Suppressor macrophage treated with lipopolysaccharide for 1 hour (primary cell): ENCODE measurements at places on chromosomes 5 and 9.

- DNase-seq = peak; percentile 85
Measured at GRCh38 chr9:19231126-19231903, 822 bp downstream of the DENND4C start.

- no peak for DNase-seq
Measured at GRCh38 chr5:143187495-143187894, 216.0 kb downstream of the NR3C1 start.

DNA sequence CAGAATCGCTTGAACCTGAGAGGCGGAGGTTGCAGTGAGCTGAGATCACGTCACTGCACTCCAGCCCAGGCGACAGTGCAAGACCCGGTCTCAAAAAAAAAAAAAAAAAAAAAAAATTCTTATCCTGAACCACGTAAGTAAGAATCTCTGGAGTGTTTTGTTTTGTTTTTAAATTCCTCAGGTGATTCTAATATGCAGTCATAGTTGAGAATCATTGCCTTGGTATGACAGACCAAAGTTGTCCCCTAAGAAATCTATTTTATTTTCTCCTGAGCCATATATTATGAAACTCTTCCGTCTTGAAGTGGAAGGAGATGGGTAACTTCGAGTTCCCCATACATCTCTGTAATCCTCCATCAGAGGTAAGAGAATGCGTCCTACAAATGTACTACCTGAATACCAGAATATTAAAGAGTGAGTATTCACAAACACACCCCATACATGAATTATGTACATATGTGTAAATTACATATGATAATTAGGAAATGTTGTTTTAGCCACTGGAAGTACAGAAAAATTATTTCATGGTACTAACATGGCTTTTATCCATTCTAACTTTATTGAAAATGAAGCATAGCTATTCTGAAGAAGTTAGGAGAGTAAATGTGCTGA is 26.7 kb upstream of the SVEP1 start:
- DNase-seq = no peak

- no peak for DNase-seq
Measured at GRCh38 chr9:126565336-126566128, 48.2 kb upstream of the LMX1B start.

- no peak for DNase-seq
Measured at GRCh38 chr9:38281917-38282316, 110.6 kb upstream of the ALDH1B1 start.

- no peak for DNase-seq
Measured at GRCh38 chr5:72224946-72225463, 95.0 kb downstream of the MRPS27 start.

GRCh38 chr5:161775891-161776290 is 72.0 kb upstream of the GABRA1 start:
- no peak for DNase-seq

DNA sequence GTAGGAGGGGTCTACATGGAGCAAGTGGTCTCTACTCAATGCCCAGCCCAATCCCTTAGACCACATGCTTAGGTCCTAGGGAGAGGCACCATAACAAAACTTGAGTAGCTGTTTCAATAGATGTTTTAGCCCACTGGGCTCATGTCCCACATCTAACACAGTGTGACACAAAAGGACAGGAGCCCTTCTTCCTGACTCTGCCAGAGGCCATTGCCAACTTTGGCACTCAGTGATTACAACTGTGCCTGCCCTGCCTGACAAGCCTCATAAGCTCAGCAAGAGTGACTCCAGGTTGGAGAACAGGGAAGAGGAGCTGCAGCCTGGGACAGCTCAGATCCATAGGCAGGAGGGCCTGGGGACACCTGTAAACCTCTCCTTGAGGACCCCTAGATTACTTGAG is 230.8 kb downstream of the ENC1 start:
- DNase-seq = no peak

DNA sequence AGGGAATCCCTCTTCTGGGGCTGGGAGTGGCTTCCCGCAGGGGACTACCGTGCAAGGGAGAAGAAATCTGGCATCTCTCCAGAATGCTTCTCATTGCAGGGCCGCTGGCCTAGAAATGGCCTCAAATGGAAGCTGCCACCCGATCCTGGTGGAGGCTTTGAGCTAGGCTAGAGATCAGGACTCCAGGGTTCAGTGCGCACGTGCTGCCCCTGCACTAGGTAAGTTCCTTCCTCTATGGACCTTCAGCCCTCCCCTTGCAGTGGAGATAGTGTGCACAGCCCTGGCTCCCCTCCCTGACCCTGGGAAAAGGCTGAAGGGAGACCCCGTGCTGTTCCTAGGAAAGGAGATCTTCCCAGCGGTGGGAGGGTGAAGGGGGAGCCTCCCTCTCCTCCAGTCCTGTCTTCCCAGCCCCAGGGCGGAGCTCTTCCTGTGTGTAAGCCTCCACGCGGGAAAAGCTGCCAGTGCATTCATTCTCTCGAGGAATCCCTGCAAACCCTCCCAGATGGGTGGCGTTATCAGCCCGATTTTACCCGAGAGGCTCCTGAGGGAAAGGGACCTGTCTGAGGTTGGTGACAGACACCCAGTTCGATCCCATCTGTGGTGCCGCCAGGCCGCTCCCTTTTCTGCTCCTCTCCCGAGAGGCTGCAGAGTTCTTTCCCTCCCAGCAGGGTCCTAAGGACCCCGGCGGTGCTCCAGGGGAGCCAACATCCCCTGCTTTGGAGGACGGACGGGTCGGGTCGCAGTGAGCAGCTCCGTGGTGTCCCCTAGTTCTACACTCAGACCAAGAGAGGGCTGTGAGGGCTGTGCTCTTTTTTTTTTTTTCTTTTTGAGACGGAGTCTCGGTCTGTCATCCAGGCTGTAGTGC is 1.4 kb upstream of the CERCAM start:
- DNase-seq = peak; percentile 17

DNA sequence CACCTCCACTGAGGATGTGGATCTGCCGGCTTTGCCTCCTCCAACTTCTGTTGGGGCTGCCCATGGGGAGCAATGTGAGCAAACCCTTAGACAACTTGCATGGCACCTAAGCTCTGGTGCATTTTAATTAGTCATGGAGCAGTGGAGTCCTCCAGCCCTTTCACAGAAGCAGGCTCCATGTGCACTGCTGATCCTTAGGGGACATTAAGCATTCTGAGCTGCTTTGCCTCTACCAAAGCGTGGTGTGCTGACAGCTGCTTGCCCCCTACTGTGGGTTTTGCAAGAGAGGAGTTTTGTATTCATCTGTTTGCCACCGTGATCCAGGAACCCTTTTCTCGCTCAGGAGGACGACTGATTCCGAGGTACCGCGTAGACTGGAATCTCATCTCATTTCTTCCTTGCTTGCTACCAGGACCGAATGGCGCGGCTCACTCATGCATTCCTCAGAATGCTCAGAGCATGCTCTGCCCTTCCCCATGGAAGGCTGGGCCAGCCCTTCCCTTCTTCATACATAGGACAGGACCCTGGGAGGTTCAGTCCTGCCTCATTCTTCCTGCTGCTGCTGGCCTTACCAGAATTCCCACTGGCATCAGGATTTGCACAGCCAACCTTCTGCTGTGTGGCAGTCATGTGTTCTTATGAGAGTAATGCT is 432.5 kb downstream of the GADD45G start:
- DNase-seq = no peak

DNA sequence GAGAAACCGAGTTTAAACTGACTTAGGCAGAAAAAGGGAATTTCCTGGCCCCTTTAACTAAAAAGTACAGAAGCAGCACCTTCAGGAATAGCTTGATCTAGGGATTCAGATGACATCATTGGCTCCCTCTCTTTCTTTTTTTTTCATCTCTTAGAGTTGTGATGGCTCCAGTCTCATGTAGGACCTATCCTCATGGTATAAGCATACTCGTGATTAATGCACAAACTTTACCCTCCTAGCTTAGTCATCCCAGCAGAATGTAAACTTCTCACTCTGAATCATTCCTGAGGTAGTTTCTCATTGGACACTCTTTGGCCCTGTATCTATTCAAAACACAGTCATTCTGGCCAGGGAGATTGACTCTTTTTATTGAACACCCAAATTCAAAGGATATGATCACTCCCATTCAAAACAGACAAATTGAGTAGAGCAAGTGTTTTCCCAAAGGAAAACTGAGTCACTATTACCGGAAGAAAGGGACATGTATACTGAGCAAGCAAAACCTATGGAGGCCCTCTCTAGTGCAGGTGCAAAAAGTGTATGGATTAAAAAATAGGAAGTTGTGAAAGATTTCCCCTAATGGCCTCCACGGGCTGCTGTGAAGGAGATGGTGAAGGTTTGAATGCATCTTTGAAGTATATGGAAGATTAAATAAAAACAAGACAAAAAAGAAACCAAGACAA is 27.6 kb upstream of the SMIM23 start:
- DNase-seq = peak; percentile 66

DNA sequence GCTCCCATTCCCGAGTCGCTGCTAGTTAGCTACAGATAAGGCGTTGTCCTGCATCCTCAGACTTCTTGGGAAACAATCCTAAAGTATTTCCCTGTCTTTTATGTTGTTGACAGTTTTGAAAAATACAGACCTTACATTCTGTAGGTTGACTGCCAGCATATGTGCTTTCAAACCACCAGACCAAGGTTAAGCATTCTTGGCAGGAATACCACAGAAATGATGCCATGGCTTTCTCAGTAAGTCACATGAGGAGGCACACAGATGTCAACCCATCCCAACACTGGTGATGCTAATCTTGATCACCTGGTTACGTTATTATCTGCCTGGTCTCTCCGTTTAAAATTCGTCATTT is 871 bp downstream of the GLE1 start:
- no peak for DNase-seq

GRCh38 chr5:174423558-174423957 is 300.8 kb upstream of the MSX2 start:
- no peak for DNase-seq

- DNase-seq = no peak
Measured at GRCh38 chr5:88660947-88661805, 221.8 kb downstream of the MEF2C start.

DNA sequence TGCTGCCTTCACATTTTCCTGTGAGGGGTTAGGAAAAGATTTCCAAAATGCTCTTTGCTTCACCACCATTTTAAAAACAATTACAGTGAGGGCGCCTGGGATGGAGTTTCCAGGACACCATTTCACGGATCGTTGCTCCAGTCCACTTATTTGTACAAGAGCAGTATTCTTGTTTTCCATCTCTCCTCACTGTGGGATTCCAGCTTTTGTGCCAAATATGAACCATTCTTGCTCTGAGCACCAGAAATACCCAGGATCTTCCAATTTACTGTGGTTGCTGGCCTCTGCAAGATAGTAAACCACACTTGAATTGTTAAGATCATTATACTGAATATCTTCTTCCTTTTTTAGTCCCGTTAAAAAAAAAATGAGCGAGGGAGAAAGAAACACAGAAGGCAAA is 899.5 kb downstream of the TLE1 start:
- no peak for DNase-seq

DNA sequence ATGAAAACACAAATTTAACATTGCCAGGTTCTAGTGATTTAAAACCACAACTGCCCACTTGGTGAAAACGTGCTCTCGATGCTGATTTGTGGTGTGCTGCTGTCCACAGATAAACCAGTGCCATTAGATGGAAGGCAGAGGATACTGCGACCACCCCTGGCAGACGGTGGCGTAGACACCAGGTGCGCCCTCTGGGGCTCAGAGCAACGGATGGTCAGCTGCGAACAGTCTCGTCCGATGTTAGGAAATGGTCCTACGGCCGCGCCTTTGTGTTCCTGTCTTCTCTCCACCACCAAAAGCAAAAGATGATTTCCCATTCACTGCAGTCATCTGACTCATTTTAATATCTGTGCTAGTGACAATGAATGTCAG is 43.2 kb downstream of the UBE2QL1 start:
- no peak for DNase-seq

DNA sequence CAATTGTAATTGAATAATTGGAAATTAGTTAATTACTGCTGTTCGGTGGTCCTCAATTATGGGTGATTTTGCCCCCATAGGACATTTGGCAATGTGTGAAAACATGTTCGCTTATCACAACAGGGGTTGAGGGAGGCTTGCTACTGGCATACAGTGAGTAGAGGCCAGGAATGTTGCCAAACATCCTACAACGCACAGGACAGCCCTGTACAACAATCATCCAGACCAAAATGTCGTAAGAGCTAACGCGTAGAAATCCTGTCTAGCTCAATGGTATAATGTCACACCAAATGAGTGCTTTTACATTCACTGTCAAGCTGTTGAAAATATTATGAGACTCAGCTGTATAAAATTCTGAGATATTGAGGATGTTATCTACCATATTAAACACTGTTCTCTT is 464.4 kb upstream of the TUSC1 start:
- DNase-seq = no peak

- DNase-seq = peak; percentile 47
Measured at GRCh38 chr5:61319388-61320146, 12.5 kb upstream of the ZSWIM6 start.

- no peak for DNase-seq
Measured at GRCh38 chr9:101229606-101230005, 155.2 kb downstream of the BAAT start.

DNA sequence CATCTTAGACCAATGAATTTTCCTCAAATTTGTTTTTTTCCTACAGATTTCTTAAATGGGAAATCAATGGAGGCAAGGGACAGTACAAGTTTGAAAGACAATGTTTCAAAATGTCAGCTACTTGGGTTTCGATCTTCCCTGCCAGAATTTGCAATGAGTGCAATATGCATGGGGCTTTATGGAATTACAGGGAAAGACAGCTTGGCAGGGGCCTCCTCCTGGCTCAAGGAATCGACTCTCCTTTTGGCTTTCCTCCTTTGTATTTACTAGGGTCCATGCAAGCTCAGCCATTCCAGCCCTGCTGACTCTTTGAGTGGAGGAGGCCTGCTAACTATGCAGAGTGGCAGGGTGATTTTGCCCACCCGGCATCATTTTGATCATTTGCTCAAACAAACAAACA is 63.2 kb downstream of the MED27 start:
- DNase-seq = no peak

- no peak for DNase-seq
Measured at GRCh38 chr9:12785260-12785770, 10.5 kb downstream of the LURAP1L start.

- no peak for DNase-seq
Measured at GRCh38 chr5:148556835-148557234, 97.5 kb downstream of the HTR4 start.

DNA sequence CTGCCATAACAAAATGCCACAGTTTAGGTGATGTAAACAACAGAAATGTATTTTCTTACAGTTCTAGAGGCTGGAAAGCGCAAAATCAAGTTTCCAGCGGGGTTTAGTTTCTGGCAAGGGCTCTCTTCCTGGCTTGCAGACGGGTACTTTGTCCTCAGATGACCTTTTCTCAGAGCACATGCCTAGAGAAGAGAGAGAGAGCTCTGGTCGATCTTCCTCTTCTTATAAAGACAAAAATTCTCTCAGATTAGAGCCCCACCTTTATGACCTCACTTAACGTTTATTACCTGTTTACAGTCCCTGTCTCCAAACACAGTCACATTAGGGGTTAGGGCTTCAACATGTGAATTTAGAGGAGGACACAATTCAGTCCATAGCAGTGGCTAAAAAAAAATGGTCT is 119.7 kb downstream of the CETN3 start:
- no peak for DNase-seq

GRCh38 chr5:177378884-177379883 is 5.0 kb upstream of the SLC34A1 start:
- DNase-seq = peak; percentile 62

GRCh38 chr5:147452165-147452811 is 57.6 kb downstream of the DPYSL3 start:
- no peak for DNase-seq

GRCh38 chr9:133584559-133585476 is 24.4 kb downstream of the FAM163B start:
- no peak for DNase-seq
